Activated CD8-positive, alpha-beta memory T cell treated with anti-CD3 and anti-CD28 coated beads for 4 hours (primary cell): ENCODE measurements at places on chromosomes 2 and 18.

- DNase-seq: no peak
Observed at GRCh38 chr2:115129536-115129935, 687.1 kb downstream of the DPP10 start.

DNA sequence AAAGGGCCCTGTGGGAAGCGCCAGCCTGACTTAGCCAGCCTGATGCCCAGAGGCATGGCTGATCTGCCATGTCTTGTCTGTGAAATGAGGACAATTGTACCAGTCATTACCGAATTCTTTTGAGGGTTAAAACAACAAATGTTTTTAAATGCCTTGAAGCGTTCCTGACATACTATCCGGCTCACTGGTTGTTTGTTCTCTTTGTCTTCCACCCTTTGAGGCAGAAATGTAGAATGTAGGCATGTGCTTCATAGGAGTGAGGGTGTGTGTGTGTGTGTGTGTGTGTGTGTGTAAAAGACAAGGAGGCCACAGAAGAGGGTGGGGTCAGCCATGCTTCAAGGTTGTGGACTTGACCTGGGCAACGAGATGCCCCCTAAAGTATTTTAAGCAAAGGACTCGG, 35.5 kb downstream of the TGFBRAP1 start:
- no peak for DNase-seq

GRCh38 chr2:178005756-178006155, 66.8 kb downstream of the PDE11A start:
- no peak for DNase-seq

GRCh38 chr2:166485558-166486178, 8.4 kb downstream of the SCN7A start:
- no peak for DNase-seq

DNA sequence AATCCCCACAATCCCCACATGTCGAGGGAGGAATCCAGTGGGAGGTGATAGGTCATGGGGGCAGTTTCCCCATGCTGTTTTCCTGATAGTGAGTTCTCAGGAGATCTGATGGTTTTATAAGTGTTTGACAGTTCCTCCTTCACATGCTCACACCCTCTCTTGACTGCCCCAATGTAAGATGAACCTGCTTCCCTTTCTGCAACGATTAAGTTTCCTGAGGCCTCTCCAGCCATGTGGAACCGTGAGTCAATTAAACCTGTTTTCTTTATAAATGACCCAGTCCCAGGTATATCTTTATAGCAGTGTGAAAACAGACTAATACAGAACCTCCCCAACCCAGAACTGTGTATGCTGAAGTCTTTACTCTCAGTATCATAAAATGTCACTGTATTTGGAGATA, 289.5 kb upstream of the MMADHC start:
- no peak for DNase-seq

- DNase-seq: no peak
Observed at GRCh38 chr18:33577685-33578517, at the start of gene ASXL3. ASXL3 (plus strand) TSS chr18:33578219; CDS start chr18:33578632, 413 bp downstream.

DNA sequence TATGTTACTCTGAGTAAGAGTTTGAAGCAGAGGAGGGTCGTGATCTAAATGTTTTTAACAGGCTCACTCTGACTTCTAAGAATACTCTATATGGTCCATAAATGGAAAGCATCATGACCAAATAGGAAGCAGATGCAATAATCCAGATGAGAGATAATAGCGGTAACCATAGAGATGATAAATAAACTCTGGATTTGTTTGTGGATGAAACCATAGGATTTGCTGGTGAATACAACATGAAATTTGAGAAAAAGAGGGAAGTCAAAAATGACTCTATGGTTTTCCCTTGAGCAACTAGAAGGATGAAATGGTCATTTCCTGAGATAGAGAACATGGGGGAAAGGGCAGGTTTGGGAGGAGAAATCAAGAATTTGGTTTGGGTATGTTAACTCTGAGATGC, 3.9 kb downstream of the HEATR5B start:
- DNase-seq: no peak

DNA sequence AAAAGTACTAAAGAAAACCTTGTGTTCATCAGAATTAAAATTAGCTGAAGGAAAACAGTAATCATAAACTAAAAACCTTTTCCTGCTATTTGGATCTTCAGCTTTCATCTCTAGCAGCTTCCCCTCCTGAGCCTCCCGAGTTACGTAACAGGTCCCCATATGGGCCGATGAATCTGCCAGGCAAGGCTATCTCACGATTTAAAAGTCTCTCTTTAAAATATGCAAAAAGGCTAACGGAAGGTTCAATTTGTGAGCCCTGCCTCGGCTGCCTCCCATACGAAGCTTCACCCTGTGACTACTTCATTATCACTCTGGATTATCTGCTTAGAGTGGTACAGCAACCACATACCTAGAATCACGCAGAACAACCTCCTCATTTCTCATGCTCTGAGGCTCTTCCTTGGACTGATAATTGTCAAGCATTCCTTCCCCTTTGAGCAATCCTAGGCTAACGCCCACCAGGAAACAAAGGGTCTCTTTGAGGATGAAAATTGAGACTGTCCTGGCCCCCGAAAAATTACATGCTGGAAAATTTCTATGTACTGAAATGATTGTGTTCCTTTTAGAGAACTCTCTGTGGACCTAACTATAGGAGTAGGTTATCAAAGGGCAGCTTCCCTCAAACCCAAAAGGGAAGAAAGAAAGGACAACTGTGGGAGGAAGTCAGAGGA, 147.4 kb downstream of the ZEB2 start:
- DNase-seq: no peak

DNA sequence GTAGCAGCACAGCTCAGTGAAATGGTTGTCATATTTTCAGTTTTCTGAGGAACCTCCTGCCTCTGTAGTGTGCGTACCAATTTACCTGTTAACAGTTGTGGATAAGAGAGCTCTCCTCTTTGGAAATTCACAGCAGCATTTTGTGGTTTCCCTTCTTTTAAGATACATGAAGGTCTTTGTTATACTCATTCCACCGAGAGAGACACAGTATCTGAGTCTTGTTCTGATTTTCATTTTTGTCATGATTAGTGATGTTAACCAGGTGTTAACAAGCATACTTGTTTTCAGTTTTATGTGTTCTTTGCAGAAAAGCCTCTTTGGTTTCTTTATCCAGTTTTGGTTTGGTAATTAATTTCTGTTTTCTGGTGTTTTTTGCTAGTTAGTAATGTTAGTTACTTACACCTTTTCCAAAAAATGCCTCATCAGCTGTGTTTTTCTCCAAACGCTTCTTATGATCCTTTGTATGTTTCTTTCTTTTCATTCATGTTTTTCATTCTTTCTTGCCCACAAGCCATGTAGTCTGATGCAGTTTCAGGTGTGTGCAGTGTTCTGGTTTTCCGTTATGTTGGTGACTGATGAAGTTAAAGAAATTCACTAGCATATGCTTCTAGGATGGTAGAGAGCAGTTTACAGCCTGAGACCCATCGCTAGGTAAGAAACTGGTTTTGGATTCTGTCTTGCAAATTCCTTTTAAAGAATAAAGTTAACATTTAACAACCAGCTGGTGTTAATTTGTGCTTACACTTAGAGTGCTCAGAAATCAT, 30.1 kb downstream of the CCDC74A start:
- no peak for DNase-seq

DNA sequence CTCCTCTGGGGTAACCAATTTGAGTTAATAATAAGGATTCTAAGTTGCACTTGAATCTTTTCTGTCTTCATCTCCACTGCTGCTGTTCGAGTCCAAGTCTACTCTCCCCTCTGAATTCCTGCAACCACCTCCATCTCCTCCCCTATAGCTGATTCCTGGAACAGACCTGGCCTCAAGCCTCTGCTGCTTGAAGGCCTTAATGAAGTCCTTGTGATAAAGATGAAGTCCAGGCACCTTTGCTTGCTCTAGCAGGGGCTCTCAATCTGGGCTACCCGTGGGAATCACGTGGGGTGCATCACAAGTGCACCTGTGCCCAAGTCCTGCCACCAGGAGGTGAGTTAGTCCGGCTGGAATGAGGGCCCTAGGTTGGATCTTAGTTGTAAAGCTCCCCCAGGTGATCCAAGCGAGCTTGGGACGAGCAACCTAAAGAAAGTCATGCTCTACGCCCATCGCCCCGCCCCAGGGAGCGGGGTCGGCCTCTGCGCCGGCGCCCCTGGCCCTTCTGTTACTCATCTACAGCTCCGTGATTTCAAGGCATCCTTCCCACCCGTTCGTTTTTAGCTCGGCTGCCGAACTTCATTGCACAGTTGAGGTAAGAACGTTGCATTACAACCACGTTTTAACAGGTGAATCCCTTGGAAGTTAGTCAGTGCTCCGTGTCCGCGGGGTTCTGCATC, 905 bp upstream of the IAH1 start:
- no peak for DNase-seq

- no peak for DNase-seq
Observed at GRCh38 chr2:75516378-75517360, 44.1 kb downstream of the EVA1A start.

DNA sequence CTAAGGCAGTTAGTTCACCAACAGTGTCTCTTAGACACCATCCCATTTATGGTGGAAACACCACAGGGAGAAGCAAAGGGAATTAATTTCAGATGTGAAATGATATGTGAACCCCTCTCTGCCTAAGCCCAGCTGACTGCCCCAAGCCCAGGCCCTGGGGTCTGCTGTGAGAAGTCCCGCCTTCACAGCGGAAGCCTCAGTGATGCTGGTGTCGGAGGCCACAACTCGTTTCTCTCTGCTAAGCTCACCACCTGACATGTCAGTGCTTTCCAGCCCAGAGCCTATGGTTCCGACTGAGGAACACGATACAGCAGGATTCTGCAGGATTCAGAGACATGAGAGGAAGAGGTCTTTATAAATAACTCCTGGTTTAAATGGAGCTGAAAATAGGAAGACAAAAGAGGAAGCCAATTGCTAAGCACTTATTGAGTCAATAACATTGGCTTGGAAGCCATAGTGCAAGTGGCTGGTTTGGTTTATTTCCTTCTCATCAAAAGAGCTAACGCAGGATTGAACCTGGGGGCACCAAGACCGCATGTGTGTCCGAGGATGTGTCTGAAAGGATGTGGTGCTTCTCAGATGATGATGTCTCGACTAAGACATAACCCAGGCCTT, 21.9 kb upstream of the LOXHD1 start:
- DNase-seq: no peak

DNA sequence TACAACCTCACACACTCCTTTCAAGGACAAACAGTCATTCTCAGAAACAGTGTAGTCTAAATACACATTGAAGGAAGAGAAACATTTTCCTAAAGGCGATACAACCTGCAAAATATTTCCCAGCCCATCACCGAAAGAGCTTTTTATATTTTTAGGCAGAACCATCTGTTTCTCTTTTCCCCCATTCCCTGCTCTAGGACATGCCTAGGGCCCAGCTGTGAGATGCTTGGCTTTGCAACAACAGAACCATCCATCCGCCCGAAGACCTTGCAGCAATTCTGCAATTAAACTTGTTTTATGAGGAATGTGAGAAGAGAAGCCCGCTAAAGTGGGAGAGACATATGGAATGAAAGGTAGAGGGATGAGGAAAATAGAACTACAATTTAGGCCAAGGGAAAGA, 105.6 kb upstream of the RFX8 start:
- no peak for DNase-seq
